ENCODE measurements at places on chromosomes 5 and 9.
A peak's percentile ranks its signal among the peaks of the same experiment; 100 is the strongest.

DNA sequence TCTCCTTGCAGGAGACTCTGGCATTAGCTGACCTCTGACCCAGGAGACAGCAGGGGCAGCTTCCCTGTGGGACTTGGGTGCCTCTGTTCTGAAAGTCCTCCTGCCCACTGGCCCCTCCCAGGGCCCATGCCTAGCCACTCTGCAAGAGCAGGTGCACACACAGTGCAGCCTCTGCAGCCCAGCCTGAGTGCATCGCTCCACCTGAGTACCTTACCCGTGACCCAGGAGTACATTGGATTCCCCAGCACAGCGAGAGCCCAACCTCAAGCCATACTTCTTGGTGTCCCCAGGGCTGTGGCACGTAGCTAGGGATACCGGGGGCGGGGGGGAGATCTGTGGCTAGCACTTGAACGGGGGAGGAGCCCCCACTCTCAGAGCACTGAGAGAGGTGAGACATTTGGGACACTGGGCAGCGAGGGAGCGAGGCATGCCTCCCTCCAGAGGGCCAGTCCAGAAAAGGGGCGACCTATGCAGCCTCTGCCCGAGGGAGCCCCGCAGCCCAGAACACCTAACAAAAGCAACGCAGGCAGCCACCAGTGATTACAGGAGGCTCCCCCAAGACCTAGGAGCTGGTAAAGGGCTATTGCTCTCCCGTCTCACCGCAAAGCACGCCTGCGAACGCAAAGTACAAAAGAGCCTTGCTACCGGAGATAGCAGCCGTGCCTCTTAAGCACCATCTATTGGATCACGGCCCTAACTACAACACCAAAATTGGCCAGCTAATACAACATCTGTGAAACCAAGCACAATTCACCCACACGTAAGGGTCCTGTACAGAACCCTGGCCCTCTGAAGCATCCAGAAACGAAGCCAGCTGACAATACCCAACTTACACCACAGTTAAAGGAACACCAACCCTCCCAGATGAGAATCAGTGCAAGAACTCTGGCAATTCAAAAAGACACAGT is 826 bp upstream of the PRDM9 start:
- H3K4me1 ChIP-seq, result no peaks in the 10 kb centered on the region
- H3K27me3 ChIP-seq, result no peaks in the 10 kb centered on the region
- no peak for DNase-seq
- no peak overlapping the region for H3K27ac ChIP-seq
- H3K4me3 ChIP-seq, result no peak overlapping the region
- no peaks in the 10 kb centered on the region for H3K36me3 ChIP-seq

GRCh38 chr5:151750121-151750520 is 8.3 kb downstream of the ATOX1 start:
- DNase-seq, result no peak
- H3K27ac ChIP-seq, result no peak overlapping the region
- H3K36me3 ChIP-seq, result no peaks in the 10 kb centered on the region
- no peak overlapping the region for H3K4me3 ChIP-seq

- H3K36me3 ChIP-seq, result no peaks in the 10 kb centered on the region
- H3K27me3 ChIP-seq, result no peaks in the 10 kb centered on the region
- no peaks in the 10 kb centered on the region for H3K4me1 ChIP-seq
- H3K4me3 ChIP-seq, result no peak overlapping the region
- DNase-seq, result no peak
These were observed 149.7 kb downstream of the ATP10B start for GRCh38 chr5:160702311-160702803.

- H3K4me3 ChIP-seq, result no peak overlapping the region
- H3K36me3 ChIP-seq, result no peaks in the 10 kb centered on the region
- H3K27ac ChIP-seq, result no peak overlapping the region
- no peaks in the 10 kb centered on the region for H3K27me3 ChIP-seq
These were observed 215.5 kb downstream of the FSTL4 start for GRCh38 chr5:133396814-133397213.

DNA sequence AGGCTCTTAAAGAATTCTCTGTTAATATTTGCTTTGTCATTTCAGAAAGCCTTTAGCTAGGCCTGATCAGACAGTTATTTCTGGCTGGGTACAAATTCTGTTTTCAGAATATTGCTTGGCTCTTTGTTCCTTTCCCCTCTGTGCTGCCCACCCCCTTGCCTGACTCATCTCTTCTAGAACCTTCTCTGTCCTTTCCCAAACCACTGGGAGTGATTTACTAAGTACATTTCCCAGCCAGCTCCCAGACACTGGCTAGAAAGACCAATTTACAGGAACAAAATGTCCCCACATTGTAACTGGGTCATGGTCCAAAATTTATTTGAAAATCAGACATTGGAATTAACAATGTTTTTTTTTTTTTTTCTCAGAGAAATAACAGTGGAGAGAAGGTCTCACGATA is 133.1 kb upstream of the MAP1B start:
- H3K27me3 ChIP-seq, result no peaks in the 10 kb centered on the region
- H3K36me3 ChIP-seq, result no peaks in the 10 kb centered on the region
- no peak overlapping the region for H3K4me3 ChIP-seq
- peak overlapping the region; percentile 11 for H3K27ac ChIP-seq
- DNase-seq, result peak; percentile 5

DNA sequence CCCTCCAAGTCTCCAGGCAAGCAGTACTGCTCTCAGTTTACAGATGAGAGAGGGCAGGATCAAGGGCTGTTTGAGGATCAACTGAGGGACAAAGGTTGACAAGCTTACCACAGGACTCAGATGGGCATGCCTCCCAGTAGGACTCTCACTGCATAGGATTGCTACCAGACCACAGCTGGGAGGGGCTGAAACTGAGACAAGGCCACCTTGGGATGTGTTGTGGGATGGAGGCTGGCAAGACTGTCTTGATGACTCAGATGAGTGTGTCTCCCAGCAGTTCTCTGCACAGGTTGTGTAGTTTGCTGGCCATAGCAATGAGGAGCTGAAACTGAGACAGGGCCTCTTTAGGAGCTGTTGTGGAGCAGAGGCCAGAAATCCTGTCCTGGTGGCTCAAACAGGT is 222.2 kb upstream of the IRX1 start:
- no peak overlapping the region for H3K27ac ChIP-seq
- H3K36me3 ChIP-seq, result no peaks in the 10 kb centered on the region

DNA sequence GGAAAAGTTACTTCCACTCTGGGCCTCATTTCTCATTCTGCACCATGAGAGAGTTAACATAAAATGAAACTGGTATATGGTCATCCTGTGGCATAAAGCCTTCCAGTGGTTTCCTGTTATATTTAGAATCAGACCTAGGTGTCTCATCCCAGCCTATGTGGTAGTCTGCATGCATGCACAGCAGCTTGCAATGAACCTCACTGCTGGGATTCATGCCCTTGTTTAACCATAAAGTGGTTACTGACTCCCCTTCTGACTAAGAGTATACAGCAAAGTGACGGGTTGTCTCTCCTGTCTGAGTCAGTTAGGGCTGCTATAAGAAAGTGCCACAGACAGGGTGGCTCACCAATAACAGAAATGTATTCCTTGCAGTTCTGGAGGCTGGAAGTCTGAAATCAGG is 14.7 kb upstream of the TDRD7 start:
- no peak overlapping the region for H3K4me3 ChIP-seq
- no peaks in the 10 kb centered on the region for H3K27me3 ChIP-seq

- H3K4me1 ChIP-seq, result no peaks in the 10 kb centered on the region
- H3K27ac ChIP-seq, result no peak overlapping the region
- no peak for DNase-seq
- no peaks in the 10 kb centered on the region for H3K36me3 ChIP-seq
- H3K27me3 ChIP-seq, result no peaks in the 10 kb centered on the region
These were observed 276.8 kb downstream of the MEF2C start for GRCh38 chr5:88606173-88606572.

- no peaks in the 10 kb centered on the region for H3K4me1 ChIP-seq
- no peaks in the 10 kb centered on the region for H3K36me3 ChIP-seq
- no peak overlapping the region for H3K27ac ChIP-seq
- no peaks in the 10 kb centered on the region for H3K27me3 ChIP-seq
- no peak overlapping the region for H3K4me3 ChIP-seq
- DNase-seq, result no peak
These were observed 547.2 kb downstream of the LRRC70 start for GRCh38 chr5:63125862-63126261.

- H3K27ac ChIP-seq, result no peak overlapping the region
- no peaks in the 10 kb centered on the region for H3K27me3 ChIP-seq
- no peaks in the 10 kb centered on the region for H3K4me1 ChIP-seq
- H3K4me3 ChIP-seq, result no peak overlapping the region
- DNase-seq, result no peak
These were observed 140.9 kb downstream of the SAXO1 start for GRCh38 chr9:18891946-18892670.

DNA sequence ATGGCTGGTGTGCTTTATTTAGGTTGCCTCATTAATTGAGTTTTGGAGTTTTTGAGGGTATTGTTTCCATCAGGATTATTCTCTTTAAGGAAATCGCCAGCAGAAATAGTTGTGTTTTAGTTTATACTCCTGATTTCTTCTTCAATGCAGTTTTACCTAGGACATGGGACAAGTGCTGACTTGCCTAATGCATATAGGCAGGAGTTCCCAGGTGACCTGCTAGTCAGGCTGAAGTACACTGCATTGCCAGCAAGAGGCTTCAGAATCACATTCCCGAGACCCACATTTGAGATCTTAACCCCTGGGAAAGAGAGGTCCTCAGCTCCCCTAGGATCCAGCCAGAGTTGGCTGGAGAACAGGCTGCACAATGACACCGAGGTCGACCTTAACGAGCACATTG is 1.5 kb upstream of the OR1N2 start:
- H3K4me1 ChIP-seq, result no peaks in the 10 kb centered on the region
- H3K4me3 ChIP-seq, result no peak overlapping the region
- no peak overlapping the region for H3K27ac ChIP-seq
- H3K27me3 ChIP-seq, result no peaks in the 10 kb centered on the region
- H3K36me3 ChIP-seq, result no peaks in the 10 kb centered on the region

DNA sequence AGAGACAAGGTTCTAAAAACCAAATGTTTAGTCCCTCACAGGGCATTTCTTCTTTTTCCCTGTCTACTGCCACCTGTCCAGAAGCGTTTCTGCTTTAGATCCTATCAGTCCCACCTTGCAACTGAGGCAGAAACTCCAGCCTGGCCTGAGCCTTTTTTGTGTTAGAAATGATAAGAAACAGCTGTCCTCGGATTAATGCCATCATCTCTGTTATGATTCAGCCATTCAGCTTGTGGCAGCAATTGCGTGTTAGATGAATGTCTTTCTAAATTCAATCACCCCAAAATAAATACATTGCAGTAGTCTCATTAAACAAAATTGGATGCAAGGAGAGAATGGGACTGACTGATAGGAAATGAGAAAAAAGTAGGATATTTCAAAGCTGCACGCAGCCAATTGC is 28.3 kb upstream of the FRMPD1 start:
- DNase-seq, result no peak
- H3K4me1 ChIP-seq, result no peaks in the 10 kb centered on the region
- no peak overlapping the region for H3K27ac ChIP-seq
- no peak overlapping the region for H3K4me3 ChIP-seq
- no peaks in the 10 kb centered on the region for H3K27me3 ChIP-seq

- H3K4me3 ChIP-seq, result no peak overlapping the region
- H3K27me3 ChIP-seq, result no peaks in the 10 kb centered on the region
- peaks cover 18% of the 10 kb centered on the region for H3K4me1 ChIP-seq
- H3K27ac ChIP-seq, result no peak overlapping the region
These were observed 5.7 kb downstream of the WDR41 start for GRCh38 chr5:77486344-77486962.

DNA sequence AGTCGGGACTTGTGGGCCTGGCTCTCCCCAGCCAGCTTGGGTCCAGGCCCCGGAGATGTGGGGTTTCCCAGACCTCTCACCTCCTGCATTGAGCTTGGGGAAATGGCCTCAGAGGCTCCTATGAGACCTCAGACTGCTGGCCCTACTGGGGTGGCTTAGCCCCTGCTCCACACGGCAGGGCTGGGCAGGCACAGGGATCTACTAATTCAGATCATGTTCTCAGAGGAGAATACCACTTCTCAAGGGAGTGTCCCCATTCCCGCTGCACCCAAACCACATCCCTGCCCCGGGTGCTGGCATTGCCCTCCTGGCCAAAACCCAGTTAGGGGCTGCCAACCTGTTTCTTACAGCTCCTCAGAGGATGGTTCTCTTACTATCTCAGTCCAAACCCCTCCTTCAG is 82.1 kb upstream of the LMX1B start:
- H3K27ac ChIP-seq, result no peak overlapping the region
- no peaks in the 10 kb centered on the region for H3K4me1 ChIP-seq
- no peaks in the 10 kb centered on the region for H3K27me3 ChIP-seq
- H3K36me3 ChIP-seq, result no peaks in the 10 kb centered on the region
- no peak overlapping the region for H3K4me3 ChIP-seq

GRCh38 chr5:119961993-119962392 is 332.6 kb downstream of the FAM170A start:
- H3K4me3 ChIP-seq, result no peak overlapping the region
- H3K36me3 ChIP-seq, result no peaks in the 10 kb centered on the region
- DNase-seq, result no peak
- no peaks in the 10 kb centered on the region for H3K4me1 ChIP-seq
- no peak overlapping the region for H3K27ac ChIP-seq

GRCh38 chr9:105052346-105052745 is 124.4 kb upstream of the ABCA1 start:
- no peaks in the 10 kb centered on the region for H3K4me1 ChIP-seq
- no peak for DNase-seq
- no peak overlapping the region for H3K4me3 ChIP-seq

DNA sequence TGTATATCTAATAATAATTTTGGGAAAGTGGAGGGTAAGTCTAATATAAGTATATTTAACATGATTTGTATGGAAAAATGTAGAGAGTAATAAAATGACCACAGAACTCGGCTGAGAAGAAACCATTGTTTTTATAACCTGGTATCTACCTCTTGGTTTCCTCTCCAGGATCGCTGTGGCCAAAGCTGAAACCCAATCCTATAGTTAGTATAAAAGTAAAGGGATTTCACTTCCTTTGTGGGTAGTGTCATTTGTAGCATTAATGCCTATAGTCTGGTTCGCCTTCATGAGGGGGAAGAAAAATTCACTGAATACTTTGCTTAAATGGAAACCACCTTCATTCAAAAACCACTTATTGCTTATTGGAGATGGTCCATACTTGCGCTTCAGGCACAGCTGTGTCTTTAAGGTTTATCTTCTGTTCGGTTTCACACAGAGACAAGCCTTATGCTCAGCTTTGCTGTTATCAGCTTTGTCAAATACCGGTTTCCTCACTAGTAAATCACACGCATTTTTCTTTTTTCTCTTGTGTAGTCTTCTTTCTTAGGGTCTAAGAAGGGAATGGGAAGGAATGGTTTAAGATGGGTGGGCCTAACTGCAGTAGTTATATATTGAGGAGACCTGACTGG is 12.1 kb downstream of the PIK3R1 start:
- H3K27me3 ChIP-seq, result no peaks in the 10 kb centered on the region
- no peak for DNase-seq
- no peaks in the 10 kb centered on the region for H3K36me3 ChIP-seq
- peaks cover 29% of the 10 kb centered on the region for H3K4me1 ChIP-seq
- H3K4me3 ChIP-seq, result no peak overlapping the region
- no peak overlapping the region for H3K27ac ChIP-seq

GRCh38 chr5:115594128-115595047 is 7.9 kb downstream of the TICAM2 start:
- H3K36me3 ChIP-seq, result no peaks in the 10 kb centered on the region
- H3K27ac ChIP-seq, result no peak overlapping the region
- DNase-seq, result no peak
- H3K27me3 ChIP-seq, result no peaks in the 10 kb centered on the region

DNA sequence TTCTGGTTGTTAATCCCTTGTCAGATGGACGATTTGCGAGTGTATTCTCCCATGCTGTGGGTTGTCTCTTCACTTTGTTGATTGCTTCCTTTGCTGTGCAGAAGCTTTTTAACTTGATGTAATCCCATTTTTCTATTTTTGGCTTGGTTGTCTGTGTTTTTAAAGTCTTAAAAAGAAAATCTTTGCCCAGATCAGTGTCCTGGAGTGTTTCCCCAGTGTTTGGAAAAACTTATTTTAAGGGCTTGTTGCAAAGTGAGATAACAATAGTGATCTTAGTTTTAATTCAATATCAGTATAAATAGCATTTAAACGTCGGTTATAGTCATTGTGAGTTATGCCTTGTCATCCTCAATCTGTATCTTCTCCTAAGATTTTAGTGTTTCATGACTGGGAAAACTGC is 329.5 kb downstream of the CCDC171 start:
- H3K27me3 ChIP-seq, result no peaks in the 10 kb centered on the region
- H3K36me3 ChIP-seq, result no peaks in the 10 kb centered on the region

All from thyroid gland (tissue), 4 donors.